ENCODE measurements at places on chromosomes 1 and 21.

DNA sequence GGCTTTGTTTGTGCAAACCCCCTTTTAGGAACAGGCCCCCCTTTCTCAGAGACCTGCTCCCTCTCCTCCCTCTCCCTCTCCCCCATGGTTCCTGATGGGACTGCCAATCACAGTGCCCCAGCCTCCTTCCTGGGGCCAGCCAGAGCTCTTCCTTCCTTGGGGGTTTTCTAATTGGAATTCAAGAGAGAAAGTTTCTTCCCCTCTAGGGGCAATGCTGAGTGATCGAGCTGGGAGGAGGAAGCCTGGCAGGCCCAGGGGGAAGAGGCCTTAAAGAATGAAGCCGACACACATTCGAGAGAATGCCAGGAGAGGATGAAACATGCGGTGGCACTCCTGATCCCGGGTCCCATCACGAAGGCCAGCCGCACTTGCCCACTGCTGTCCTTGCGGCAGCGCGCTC, 21.3 kb upstream of the COL16A1 start:
- no peak for DNase-seq

- DNase-seq = no peak
These were observed 22.7 kb downstream of the GLMN start for GRCh38 chr1:92276082-92276481.

DNA sequence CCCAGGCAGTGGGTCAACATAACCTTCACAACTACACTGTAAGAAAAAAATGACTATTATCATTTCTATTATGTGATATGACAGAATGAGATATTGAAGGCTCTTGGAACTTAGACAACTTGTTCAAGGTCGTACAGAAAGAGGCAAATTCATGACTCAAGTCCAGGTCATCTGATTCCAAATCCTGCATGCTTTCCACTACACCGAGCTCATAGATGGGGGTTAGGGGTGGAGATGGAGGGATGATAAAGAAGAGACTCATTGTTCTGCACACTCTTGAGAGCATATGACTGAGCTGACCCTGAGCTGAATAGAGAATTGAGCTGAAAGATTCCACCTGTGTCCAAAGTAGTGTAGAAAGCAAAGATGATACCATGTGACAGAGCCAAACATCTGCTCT, 2.8 kb downstream of the FCRL6 start:
- DNase-seq = no peak

DNA sequence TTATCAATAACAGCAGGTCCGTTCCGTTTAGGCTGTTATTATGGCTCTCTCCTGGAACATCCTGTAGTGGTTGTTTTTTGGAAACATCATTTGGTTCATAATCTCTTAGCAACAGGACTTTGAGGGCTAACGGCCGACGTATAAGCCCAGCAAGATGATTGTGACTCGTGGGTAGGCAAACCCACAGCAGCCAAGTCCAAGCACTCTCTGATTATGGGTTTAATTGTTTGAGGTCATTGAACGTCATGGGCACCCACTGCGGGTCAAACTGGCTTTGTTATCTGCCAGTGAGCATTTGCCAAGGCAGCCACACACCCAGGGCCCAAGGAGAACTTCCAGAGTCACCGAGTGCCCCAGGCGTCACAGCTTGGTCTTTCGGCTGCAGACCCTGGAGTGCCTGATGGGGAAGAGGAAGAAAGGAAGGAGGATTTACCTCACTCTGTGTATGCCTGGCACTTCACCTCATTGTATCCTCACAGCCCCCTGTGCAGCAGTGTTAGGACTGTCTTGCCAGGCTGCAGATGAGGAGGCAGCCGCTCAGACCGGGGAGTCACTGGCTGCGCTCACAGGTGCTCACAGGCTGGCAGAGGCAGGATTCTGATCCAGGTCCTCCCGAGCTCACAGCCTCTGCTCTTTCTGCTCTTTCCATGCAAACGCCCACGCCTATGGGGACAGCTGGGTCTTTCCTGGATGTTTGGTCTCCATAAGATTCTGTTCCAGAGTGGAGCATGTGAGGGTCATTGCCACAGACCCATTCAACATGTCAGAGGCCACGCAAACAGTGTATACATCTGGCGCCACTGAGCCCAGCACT, 30.8 kb upstream of the EPS8L3 start:
- no peak for DNase-seq

DNA sequence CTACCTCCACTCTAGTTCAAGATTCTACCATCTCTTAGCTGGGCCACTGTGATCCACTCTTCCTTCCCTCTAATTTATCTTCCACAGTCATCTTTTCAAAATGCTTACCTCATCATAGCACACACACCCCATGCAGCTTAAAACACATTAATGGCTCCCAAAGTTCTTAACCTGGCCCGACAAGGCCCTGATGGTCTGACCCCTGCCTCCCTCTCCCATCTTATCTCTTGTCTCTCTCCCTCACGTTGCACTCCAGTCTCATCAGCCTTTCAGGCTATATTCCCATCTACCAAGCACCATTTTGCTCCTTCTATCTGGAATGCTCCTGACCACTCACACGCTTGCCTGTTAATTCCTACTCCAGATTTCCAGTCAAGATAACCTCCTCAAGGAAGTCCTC, 2.5 kb upstream of the ZBTB8A start:
- no peak for DNase-seq

GRCh38 chr1:226135059-226135651, 51.4 kb downstream of the ACBD3 start:
- DNase-seq = no peak

DNA sequence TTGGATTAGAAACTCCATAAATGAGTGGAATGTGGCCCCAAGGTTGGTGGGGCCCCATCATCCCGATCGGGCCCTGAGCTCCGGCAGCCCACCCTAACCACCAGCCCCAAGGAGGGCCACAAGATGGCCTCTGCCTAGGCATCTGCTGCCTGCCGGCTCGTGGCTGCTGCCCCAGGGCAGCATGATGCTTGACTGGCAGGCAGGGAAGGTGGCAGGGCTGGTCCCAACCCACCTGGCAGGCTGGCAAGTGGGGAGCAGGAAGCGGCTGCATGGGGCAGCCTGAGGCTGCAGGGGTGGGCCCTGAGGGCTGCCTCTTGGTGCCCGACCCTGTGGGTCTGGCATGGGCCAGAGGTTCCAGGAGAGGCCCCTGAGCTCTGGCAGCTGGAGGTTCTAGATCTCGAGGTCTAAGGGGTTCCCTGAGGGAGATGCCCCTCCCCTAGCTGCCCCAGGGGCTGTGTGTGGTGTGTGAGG, 760 bp upstream of the GJC2 start:
- DNase-seq = no peak

DNA sequence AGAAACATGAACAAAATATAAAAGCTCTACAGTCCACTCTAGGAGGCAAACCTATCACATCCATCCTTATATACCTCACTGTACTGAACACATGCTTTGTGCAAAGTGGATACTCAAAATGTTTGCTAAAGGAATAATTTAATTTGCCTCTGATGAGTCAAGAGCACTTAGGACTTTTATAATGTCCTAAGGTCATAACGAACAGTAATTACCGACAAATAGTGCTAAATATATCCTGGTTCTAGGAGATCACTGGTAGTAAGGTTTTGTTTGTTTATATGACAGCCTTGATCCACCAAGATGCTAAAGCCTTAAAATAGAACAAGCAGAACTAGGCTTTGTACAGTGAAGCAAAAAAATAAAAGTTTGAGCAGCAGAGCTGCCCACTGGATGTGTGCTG, 70.6 kb downstream of the GADD45A start:
- no peak for DNase-seq

GRCh38 chr1:36175137-36176095, 19.5 kb downstream of the MAP7D1 start:
- no peak for DNase-seq

- no peak for DNase-seq
These were observed 455.0 kb downstream of the BRINP3 start for GRCh38 chr1:190022709-190023108.

DNA sequence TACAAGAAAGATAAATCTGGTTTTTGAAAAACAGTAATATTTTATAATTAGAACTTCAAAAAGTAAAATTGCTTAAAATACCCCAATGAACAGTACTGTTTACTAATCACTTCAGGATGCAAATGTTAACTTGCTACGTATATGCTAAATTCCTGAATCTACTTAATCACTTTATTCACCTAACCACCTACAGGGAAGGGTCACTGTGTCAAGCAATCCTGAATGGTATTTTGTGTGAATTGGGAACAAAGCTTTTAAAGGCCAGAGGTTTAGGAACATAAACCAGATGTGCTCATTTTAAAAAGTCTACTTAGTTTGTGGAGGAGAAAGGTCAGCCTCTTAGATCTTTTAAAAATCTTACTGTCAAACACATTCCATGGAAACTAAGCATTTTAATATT, 1143.0 kb upstream of the ADGRL2 start:
- DNase-seq = no peak

GRCh38 chr1:18079941-18080735, 27.5 kb upstream of the IGSF21 start:
- no peak for DNase-seq

DNA sequence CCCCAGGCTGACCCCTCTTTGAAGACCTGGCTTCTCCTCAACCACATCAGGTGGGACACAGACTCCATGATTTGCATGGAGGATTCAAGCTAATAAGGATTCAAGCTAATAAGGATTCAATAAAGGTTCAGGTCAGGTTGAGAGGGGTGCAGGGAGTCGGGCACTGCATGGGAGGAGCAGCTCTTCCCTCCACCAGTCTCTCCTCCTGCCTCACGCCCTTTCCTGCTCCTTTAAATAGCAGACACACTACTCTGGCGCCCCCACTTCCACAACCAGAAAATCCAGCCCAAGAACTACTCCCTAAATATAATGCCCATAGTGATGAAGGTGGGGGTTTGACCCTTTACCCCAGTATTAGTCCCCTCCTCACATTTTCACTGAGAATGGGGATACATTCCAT, 7.1 kb downstream of the MEX3A start:
- no peak for DNase-seq

Measured in T-helper 9 cell (primary cell).